CD4-positive, alpha-beta T cell treated with Interleukin-6 at 100 ng/mL for 8 hours (primary cell): ENCODE measurements at places on chromosomes 5 and 9.

- no peak for DNase-seq
These were observed 228.5 kb upstream of the ANKRD55 start for GRCh38 chr5:56461584-56461983.

DNA sequence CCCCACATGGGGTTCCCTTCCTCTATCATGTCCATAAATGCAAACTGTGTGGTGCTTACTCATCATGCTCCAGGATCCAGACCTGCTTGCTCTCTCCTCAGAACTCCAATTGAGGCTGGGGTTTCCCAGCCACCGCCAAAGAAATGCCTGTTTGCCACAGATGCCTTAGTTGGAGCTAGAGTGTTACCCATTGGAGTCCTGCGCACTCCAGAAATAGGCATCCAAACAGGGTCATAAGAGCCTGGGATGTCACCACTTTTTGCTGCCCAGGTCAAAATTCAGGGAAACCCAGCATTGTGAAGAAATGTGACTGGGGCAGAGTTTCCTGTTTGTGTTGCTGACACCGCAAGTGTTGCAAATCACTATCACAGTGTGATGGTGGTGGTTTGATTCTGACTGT, 60.7 kb upstream of the SPDL1 start:
- no peak for DNase-seq

DNA sequence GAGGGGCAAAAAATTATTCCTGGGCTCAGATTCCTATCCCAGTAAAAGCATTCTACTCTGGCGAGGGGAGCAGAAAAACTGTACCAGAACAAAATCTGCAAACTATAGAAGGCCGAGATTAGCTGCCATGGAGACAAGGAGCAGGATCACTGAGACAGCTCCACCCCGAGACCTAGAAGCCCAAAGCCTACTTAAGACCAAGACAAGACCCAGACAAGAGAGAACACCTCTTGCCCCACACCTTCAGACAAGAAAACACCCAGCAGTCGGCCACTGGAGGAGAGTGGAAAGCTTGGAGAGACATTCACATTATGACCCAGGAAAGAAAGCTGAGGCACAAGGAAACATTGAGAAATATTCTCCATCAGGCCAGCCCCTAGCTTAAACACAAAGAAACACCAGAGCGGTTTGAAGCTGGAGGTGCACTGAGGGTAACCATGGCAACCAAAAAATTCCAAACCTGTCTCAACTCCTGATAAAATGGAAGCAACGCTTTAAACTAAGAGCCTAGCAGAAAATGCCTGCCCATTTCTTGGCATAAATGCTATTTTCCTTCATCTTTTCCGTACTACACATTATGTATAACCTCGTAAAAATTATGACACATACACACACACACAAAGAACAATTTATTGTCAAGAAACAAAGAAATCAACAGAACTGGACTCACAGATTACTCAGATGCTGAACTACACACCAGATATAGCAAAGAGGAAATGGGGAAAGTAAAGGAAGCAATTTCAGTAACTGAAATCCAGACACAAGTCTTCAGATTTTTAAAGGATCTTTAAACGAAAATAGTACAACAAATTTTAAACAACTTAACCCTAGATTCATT, 53.8 kb upstream of the FTMT start:
- DNase-seq: no peak

- DNase-seq: no peak
These were observed 22.2 kb downstream of the COL27A1 start for GRCh38 chr9:114177423-114178064.

- no peak for DNase-seq
These were observed 270.2 kb downstream of the KDM4C start for GRCh38 chr9:7027996-7028395.

DNA sequence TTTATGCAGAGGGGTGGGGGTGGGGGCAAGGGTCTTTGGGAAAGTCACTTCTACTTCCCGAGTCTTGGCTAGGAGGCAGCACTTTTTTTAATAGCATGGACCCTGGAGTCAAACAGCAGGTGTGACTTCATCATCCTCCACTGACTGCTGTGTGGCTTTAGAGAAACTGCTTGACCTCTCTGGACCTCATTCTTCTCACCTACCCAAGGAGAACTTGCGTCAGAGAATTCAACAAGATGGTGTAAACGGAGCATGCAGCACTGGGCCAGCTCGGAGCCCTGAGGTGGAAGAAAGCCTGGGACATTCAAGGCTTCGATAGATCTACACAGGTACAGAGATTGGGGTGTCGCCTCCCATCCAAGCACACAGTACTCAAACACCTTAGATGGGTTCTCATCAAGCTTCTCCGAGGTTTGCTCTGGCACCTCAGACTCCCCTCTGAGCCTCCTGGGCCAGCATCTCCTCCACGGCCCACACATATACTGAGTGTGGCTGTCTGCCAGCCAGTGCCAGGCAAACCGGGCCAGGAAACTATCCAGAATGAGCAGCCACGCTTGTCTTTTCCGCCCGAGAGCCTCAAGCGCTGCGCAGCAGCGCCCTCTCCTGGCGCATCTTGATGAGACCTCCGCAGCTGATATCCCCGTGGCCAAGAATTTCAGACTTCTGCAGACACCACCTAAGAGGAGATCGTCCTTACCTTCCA, 4.6 kb upstream of the SLC25A48 start:
- no peak for DNase-seq

GRCh38 chr9:126312584-126313551, 13.8 kb upstream of the MVB12B start:
- no peak for DNase-seq

DNA sequence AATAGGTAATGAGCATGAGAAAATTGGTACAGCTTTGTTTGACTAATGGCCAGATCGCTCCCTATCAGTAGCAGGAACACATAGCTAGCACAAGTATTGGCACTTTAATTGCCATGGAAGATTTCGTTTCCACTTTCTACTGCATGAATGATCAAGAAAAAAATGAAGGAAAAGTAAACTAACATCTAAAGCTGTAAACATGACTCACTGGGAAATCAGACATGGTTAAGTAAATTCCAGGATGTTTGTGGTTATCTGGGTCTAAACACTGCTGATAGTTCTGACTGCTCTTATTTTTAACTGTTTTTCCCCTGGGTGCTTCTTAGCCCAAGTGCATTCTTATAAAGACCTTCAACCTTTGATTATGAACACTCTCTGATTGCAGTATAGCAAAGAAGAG, 388.9 kb downstream of the NR2F1-AS1 start:
- DNase-seq: no peak

GRCh38 chr5:155136216-155136850, 122.8 kb downstream of the KIF4B start:
- no peak for DNase-seq

DNA sequence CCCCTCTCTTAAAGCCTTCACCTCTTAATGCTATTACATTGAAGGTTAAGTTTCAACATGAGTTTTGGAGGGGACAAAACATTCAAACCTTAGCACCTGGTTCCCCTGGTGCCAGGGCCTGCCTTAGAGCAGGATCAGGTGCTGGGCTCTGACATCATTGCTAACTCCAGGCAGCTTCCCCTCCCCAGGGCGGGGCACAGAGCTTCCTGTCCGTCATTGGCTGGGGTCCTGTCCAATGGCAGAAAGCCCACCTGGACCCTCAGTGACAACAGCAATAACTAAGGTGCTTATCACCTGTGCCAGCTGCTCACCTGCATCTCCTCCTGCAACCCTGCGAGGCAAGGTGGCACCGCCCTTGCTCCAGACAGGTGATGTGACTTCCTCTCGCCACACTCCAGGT, 177.4 kb downstream of the NSG2 start:
- DNase-seq: no peak

DNA sequence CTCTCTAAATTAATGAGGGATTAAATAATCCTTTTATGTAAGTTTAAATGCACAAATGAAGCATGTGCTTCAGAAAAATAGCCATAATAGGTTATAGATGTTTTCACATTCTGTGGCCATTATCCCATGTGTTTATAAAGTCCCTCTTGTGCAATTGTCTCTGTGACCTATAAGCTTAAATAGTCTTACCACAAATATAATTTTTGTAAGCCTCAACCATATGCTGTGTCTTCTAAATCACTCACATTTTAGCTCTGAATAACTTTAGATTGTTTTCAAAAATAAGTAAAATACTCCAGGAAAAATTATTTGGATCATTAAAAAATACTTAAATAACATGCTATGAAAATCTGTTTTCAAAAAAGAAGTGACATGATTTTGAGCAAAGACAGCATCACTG, 1894.7 kb downstream of the MAT2B start:
- no peak for DNase-seq

DNA sequence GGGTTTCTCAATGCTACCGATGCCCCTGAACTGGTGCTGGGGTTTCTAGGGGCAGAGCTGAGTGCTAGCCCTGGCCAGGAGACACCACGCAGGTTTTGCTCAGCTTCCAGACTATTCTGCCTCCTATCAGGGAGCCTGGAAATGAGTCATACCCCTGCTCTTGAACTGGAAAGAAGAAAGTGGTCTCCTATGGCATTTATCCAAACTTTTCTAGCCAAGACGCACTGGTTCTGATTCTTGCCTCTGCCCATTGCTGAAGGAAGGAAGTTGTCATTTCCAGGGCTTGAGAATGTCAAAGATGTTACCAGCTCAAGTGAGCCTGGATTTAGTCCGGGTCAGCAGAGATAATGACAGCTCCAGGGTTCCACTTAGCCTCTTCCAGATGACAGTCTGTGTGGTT, 561.9 kb downstream of the CDK5RAP2 start:
- no peak for DNase-seq

DNA sequence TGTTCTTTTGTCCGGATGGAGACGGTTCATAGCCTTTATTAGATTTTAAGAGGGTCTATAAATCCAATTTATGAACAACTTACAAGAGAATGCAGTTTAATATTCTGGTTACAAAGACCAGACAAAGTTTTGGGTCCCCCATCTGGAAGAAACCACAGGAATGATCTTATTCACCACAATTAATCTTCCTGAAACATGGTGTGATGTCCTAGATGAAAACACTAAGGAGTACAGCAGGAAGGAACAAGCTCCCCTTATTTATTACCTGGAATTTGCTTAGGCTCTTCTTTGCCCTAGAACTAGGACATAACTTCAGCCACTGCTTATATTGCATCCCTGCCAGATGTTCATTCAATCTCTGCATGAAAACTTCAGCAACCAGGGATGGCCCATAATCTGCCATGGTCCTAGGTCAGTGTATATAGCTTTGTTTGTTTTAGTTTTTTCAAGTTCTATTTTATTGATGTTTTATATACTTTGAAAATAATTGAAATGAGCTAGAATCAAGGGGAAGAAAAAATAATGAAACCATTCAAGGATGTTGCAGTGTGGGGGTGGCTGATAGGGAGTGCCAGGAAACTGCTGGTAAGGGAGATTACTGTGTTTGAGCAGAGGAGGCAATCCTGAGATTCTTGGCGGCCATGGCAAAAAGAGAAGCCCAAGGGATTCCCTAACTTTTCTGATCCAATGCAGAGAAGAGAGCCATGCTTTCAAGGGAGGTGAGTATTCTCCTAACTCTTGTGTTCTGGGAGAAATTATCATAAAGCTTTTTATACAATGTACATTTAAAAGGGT, 16.8 kb downstream of the TXNDC8 start:
- no peak for DNase-seq

DNA sequence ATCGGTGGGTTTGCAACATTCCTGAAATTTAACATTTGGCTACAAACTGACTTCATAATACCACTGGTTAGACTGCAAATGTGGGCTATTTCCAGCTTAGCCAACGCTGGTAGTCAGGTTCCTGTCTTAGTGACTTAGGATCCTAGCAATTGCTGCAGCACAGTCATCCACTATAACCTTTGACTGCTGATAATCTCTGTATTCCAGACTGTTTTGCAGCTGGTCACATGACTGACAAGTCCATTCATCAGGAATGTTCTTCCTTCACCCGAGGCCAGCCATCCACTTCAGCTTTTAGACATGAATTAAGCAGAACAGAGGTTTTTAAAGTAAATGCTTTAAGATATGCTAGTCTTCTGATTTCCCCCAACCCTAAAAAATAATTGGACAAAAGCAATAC, 425.9 kb upstream of the MPDZ start:
- DNase-seq: no peak

- DNase-seq: no peak
These were observed 182.2 kb upstream of the ISL1 start for GRCh38 chr5:51201024-51201423.

DNA sequence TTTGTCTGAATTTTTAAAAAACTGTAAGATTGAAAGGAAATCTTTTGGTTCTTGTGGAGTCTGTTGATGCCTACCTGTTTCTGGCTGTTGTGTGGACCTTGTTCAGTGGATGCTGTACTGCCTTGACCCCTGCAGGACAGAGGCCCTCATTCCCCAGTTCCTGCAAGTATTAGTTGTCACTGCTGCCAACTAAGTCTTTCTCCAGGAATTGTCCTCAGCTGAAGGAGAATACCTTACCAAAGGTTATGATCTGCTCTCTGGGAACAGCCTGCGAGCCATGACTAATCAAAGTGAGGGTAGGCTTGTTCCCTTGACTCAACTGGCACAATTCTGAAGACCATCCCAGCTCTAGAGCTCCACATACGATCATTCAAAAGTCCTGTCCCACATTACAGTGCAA, 145.3 kb upstream of the FST start:
- no peak for DNase-seq

- peak; percentile 28 for DNase-seq
These were observed 36.2 kb upstream of the OTULIN start for GRCh38 chr5:14628346-14628745.

GRCh38 chr5:135013445-135013844, 20.6 kb downstream of the PITX1 start:
- DNase-seq: no peak

DNA sequence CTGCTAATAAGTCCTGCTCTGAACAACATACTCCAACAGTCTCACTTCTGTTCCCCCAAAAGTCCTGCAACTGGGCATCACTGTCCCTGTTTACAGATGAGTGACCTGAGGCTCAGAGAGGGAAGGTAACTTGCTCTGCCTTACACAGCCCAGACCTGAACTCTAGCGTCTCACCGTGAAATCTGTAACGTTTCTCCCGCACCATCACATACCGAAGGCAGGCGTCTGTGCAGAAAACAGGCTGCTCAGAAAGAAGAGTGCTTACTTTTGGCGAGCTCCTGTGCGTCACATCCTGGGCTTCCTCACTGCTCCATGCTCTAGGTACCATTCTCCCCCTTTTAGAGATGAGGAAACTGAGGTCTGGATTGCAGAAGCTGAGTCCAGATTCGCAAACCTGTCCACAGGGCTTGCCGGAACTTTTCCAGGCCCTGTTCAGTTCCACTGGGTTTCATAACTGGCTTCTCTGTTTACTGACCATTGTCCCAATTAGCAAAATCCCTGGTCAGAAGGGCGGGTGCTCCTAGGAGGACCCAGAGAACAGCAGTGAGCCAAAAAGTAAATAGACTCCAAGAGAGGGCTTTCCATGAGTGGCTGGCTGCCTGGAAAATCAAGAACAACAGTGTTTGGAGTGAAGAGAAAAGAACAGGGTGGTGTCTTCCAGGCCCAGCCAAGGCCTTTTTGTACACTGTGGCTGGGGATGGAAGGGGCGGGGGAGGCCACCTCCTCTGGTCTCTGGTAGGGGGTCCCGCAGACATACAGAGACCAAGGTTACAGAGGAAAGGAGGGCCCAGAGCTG, 27.1 kb downstream of the GSN start:
- DNase-seq: no peak
